ENCODE measurements at places on chromosomes 2 and 18.

GRCh38 chr2:157245846-157246764, 11.4 kb upstream of the GALNT5 start:
- H3K4me1 ChIP-seq = no peaks in the 10 kb centered on the region
- H3K36me3 ChIP-seq = no peaks in the 10 kb centered on the region
- DNase-seq = no peak
- H3K27me3 ChIP-seq = no peaks in the 10 kb centered on the region

DNA sequence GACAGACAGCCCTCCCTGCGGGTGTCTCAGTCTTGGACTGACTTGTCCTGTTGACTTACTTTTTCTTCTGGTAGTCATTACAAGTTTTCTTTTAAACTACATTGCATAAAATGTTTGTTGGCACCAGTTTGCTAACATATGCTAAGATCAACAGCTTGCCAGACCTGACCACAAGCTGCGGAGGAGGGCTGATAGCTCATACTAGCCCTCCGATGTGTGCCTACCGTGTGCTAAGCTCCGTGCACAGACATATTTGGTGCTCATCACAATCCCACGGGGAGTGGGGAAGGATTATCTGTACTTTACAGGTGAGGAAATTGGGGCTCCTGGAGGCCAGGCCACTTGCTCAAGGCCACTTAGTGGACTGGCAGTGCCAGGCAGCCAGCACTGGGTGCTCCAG, 72.8 kb upstream of the YPEL5 start:
- no peak overlapping the region for H3K27ac ChIP-seq
- H3K36me3 ChIP-seq = no peaks in the 10 kb centered on the region
- no peaks in the 10 kb centered on the region for H3K4me1 ChIP-seq
- DNase-seq = no peak
- H3K4me3 ChIP-seq = no peak overlapping the region
- H3K27me3 ChIP-seq = no peaks in the 10 kb centered on the region

- H3K4me1 ChIP-seq = no peaks in the 10 kb centered on the region
- no peak overlapping the region for H3K27ac ChIP-seq
- no peak for DNase-seq
- H3K36me3 ChIP-seq = no peaks in the 10 kb centered on the region
- no peaks in the 10 kb centered on the region for H3K27me3 ChIP-seq
Measured at GRCh38 chr2:86256982-86257381, 57.7 kb downstream of the MRPL35 start.

GRCh38 chr18:55236150-55236931, 277.1 kb upstream of the CCDC68 start:
- H3K27ac ChIP-seq = no peak overlapping the region
- H3K27me3 ChIP-seq = no peaks in the 10 kb centered on the region
- no peak for DNase-seq

DNA sequence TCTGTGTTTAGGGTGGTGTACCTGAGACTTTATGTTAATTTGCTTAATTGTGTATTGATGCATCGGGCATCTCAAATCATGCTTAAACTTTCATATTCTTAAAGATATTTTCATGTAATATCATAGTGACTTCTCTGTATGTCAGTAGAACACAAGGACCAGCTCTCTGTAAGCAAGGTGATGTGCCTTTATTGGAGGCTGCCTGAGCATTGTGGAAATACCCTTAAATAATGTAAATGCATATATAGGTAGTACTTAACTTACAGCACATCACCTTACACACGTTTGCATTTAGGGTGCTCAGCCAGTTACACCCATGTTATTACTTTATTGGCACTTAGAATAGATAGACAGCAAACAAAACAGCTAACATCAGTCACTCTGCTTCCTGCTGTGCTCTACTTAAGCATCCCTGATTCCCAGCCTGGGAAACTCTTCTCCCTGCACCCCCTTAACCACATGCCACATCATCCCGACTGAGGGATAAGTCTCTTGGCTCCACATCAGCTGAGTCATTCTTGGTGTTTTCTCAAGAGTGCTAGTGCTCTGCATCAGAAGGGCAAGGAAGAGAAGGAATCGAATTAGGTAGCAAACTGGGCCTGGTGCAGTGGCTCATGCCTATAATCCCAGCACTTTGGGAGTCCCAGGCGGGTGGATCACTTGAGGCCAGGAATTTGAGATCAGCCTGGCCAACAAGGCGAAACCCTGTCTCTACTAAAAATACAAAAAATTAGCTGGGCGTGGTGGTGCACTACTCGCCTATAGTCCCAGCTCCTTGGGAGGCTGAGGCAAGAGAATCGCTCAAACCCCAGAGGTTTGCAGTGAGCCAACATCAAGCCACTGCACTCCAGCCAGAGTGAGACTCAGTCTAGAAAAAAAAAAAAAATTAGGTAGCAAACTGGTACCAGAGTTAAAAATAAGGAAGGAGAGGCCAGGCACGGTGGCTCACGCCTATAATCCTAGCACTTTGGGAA, 108.7 kb downstream of the MAP3K20 start:
- no peaks in the 10 kb centered on the region for H3K36me3 ChIP-seq
- peaks cover 6% of the 10 kb centered on the region for H3K4me1 ChIP-seq
- peak overlapping the region; percentile 67 for H3K27ac ChIP-seq
- H3K27me3 ChIP-seq = no peaks in the 10 kb centered on the region
- DNase-seq = no peak
- H3K4me3 ChIP-seq = no peak overlapping the region
